ENCODE measurements at places on chromosomes 4 and X.

- peak; percentile 80 for DNase-seq
Observed at GRCh38 chr4:53905941-53906377, 158.4 kb downstream of the CHIC2 start.

- DNase-seq: peak; percentile 1
Observed at GRCh38 chrX:10618961-10619360, 1.4 kb downstream of the MID1 start.

DNA sequence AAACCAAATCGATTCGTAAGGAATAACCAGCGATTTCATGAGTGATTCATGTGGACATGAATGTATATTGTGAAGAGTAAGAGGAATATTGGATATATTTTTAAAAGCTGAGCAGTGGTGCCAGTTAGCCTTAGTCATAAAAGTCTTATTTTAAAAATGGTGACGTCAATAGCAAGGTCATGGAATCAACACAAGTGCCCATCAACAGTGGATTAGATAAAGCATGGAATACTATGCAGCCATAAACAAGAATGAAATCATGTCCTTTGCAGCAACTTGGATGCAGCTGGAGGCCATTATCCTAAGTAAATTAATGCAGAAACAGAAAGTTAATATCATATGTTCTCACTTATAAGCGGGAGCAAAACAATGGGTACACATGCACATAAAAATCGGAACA lies 89.0 kb upstream of the STOX2 start:
- no peak for DNase-seq

GRCh38 chr4:3639613-3640586 lies 107.7 kb upstream of the LRPAP1 start:
- no peak for DNase-seq

- DNase-seq: peak; percentile 42
Observed at GRCh38 chr4:16752150-16752549, 146.3 kb downstream of the LDB2 start.

DNA sequence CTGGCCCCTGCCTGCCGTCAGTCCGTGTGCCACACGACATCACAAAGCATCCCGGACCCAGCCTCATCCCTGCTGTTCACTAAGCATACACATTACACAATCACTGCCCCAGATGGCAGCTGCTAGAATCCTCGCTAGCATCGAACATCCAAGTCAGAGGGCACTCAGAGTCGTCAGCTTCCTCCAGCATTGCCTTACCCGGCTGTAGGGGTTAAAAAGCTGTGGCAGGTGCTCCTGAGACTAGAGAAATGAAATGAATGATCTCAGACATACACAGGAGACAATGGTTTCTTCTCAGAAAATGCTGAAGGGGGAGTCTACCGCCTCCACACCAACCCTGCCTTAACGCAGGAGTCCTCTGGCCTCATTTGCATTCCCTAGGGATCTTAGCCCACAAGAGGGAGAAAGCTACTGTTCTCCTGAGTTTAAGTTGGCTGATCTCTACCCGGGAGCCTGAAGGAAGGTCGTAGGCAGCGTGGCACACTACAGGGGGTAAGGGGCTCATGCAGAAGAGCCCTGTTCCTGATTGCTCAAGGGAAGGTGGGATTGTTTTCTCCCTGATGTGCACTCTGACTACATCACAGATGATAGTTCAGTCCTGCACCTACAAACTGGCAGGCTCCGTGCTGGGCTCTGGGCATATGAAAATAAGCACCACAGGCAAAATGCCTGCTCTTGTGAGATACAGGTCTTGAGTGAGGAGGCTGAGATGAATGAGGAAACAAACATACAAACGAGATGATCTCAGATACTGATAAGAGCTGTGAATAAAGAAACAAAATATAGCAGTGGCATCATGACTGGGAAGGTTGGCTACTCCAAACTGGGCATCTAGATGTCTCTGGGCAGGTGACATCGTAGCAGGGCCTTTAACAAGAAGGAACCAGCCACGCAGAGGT lies 2.6 kb upstream of the KIAA0232 start:
- DNase-seq: peak; percentile 58

GRCh38 chr4:38154681-38155588 lies 194.7 kb downstream of the PTTG2 start:
- DNase-seq: peak; percentile 79

DNA sequence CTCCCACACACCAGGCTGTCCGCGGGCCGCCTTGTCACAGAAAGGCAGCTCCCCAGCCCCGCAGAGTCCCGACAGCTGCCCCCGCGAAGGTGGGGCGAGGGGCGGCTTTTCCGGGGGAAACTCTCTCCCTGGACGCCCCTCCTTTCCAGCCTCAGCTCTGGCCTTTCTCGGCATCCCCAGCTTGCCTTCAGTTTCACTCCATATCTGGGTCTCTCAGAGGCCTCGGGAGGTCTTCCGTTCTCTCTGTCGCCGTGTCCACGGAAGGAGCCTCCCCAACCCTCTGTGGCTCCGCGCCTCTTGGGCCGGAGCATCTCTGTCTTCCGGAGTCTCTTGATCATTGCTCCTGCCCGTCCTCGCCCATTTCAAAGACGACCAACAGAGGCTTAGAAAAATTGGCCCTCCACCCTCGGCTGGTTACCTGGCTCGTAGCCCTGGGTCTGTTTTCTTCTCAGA lies 6.1 kb upstream of the MSX1 start:
- no peak for DNase-seq

DNA sequence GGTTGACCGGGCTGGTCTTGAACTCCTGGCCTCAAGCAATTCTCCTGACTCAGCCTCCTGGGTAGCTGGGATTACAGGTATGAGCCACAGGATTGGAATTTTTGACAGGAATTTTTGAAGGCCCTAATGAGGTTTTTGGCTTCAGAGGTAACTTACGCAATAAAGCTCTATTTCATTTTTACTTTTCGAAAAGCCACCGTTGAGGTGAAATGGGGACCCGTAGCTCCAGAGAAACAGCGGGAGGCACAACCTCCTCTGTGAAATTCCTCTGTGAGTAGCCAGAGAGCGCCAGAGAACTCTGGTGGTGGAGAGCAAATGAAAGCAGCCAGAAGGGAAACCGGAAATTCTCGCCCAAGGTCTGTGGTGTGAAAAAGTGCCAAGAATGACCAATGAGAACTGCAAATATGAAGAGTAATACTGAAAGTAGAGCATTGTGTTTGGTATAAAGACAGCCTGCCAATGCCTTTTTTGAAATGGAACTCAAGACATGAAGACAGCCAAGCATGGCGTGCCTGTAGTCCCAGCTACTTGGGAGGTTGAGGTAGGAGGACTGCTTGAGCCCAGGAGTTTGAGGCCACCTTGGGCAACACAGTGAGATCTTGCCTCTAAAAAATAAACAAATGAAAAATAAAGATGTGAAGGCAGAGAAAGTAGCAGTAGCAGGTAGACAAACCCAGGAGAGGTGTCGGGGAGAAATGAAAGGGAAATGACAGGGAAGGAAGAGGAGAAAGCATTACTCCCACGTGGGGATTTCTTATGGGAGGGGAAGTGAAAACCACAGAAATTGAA lies 33.0 kb upstream of the TMEM131L start:
- DNase-seq: peak; percentile 92

DNA sequence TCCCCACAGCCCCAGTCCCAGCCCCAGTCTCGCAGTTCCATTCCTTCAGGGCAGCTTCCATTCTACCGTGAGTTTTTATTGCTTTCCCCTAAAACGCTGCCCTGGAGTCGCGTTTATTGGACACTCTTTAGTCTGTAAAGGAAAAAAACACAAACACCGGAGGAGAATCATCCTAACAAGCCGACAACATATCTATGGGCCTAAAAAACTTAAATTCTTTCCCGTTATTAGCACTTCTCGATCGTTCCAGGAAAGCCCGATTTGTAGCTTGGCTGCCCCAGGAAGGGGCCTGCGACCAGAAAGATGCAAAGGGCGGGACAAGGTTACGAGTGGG lies 178.5 kb downstream of the CBR4 start:
- no peak for DNase-seq

DNA sequence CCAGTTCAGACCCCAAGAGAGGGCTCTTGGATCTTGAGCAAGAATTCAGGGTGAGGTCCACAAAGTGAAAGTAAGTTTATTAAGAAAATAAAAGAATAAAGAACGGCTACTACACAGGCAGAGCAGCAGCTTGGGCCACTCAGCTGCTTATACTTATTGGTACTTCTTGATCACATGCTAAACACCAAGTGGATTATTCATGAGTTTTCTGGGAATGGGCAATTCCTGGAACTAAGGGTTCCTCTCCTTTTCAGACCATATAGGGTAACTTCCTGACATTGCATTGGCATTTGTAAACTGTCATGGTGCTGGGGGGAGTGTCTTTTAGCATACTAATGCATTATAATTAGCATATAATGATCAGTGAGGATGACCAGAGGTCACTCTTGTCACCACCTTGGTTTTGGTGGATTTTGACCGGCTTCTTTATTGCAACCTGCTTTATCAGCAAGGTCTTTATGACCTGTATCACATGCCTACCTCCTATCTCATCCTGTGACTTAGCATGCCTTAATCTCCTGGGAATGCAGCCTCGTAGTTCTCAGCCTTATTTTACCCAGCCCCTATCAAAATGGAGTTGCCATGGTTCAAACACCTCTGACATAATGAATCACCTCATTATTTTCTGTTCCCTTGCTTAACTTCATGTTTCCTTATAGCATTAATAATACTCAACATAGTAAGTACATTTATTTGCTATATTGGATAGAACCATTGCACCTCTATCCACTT lies 476.3 kb downstream of the DTHD1 start:
- DNase-seq: no peak

DNA sequence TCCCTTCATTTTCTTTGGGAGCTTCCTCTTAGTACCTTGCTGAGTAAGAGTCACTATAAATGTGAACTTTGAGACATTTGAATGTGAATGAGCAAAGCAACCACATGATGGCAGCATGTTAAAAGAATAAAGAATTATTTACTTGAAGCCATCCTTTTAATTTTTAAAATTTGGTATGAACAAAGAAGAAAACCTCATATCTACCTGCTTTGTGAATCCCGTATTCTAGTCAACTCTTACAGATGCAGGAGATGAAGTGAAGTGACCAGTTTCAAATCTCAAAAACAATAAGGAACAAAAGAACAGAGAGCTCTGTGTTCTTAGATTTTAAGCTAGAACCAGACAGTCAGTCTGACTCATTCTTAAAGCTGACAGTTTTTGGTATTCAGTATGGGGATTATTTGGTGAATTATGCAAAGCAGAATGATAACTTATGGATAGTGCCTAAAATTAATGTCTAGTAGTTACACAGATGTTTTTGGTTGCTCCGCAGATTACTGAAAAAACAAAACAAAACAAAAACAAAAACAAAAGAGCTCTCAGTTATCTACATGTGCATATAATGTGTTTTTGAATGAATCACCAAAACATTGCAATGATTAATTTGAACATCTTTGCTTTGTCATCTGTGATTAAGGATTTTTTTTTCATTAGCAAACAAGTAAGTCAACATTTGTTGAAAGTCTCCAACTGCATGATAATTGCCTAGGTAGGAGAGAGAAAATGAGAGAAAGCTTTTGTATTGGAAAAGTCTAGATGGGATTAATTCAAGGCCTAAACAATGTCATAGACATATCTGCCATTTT lies 48.2 kb upstream of the H2AZ1 start:
- DNase-seq: peak; percentile 32

- peak; percentile 85 for DNase-seq
Observed at GRCh38 chr4:89284828-89285227, 22.8 kb downstream of the GPRIN3 start.

- no peak for DNase-seq
Observed at GRCh38 chr4:165439344-165439743, 60.5 kb downstream of the CPE start.

Measured in hematopoietic multipotent progenitor cell treated with erythropoietin and hydrocortisone succinate and interleukin-3 and kit ligand, for 4 days (in vitro differentiated cells).